Cerebellar nuclear complex (tissue), 1 donor: ENCODE measurements at places on chromosomes 1 and 21.

GRCh38 chr1:12249181-12249580 is 19.4 kb downstream of the VPS13D start:
- DNase-seq: no peak

GRCh38 chr21:45266518-45267389 is 20.9 kb downstream of the POFUT2 start:
- DNase-seq: no peak

GRCh38 chr1:158153746-158154444 is 26.8 kb upstream of the CD1D start:
- DNase-seq: no peak

GRCh38 chr1:244214009-244214967 is 163.2 kb downstream of the ZBTB18 start:
- no peak for DNase-seq

DNA sequence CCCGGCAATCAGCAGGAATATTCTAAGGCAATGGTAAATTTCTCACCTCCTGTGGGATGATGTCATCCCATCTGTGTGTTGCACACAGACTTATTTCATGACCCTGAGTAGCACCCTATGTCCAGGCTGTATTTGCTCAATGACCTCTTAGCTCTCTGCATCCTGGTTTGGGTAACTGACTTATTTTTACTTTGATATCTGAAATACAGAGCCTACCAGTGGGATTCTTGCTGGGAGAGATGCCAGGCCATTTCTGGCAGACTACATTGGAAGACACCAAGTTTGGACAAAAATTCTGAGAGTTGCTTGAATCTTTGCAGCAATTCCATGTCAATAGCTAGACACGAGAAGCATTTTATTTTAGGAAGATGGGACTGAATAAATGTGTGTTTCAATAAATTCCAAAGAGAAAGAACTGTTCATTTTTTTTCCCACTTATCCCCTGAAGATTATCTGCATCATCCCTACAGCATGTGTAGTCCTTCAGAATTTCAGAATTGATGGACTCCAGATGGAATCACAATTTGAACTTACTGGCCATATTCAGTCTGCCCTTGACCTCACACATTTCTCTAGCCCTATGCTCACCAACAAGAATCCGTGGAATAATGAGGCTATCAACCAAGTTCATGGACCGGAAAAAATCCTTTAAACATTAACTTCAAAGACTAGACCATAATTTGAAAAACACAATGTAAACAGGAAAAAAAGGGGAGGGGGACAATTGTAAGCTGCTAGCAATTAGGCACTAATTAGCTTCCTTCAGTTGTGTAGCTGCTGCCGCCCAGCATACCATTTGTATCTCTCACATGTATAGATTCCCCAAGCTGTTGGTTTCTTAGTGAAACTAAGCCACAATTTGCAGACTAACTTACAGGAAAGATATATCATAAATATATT is 226.5 kb downstream of the HMCN1 start:
- no peak for DNase-seq

- DNase-seq: no peak
Measured at GRCh38 chr1:97630948-97631347, 289.9 kb downstream of the DPYD start.

DNA sequence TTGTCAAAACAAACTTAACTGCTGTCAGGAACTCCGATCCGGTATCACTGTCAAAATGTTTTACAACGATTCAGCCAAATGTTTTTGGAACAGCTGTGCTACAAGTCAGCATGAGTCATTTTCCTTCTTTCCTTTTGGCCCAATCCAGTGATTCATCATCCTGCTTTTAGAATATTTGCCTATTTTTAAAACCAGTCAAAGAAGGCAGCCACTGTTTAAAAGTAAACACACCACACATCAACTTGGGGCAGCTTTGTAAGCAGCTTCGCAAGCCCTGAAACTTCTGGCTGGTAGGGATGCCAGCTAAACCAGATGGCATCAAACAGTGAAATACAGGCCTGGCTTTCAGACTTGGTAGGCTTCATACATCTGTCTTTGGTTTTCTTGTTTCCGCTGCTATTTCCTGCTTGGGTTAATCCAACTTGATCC is 14.9 kb downstream of the MAP3K7CL start:
- DNase-seq: no peak

DNA sequence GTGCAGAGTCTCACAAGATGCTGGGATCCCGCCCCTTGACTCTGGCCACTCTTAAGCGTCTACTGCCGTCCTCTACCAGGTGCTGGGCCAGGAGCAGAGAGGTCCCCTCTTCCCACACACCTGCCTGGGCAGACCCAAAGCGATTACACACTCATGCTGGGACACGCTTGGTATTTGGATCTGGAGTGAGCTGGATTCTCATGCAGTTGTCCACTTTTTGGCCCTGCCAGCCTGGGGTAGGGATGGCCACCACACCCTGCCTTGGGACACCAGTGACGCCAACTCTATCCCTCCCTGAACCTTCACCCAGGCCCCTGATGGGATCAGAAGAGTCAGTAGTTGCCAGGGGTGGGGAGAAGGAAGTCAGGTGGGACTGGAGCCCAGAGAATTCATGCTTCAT is 28.6 kb downstream of the ITPKB start:
- DNase-seq: no peak

DNA sequence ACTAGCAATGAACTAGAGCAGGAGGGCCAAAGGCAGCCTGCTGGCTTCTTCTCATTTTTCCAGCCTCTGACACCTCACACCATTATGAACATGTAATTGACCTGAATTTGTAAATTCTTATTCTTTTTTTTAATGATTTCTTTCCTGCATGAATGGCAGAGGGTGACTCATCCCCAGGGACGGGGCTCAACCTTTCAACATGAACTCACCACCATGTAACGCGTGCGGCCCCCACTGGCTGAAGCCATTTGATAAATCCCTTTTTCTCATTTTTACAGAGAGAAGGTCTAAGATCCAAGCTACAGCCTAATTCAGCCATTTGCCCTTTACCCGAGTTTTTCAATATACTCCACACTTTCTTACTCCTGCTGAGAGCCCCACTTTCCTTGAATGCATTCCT is 9.3 kb upstream of the ETS2 start:
- no peak for DNase-seq

GRCh38 chr1:117821774-117822482 is 107.5 kb downstream of the GDAP2 start:
- no peak for DNase-seq

GRCh38 chr1:165144757-165145397 is 211.6 kb downstream of the LMX1A start:
- DNase-seq: no peak

DNA sequence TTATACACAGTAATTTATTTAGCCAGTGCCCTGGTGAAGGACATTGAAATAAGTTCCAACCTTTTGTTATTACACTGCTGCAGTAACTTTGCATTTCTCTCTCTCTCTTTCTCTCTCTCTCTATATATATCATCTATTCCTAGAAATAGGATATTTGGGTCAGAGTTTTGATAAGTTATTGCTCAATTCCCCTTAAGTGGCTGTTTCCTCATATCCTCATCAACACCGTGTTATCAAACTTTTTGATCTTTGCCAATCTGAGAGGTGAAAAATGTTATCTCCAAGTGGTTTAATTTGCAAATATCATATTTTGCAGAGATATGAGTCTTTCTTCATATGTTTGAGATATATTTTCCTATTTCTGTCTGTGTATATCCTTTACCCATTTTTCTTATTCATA is 1.6 kb upstream of the SRSF4 start:
- no peak for DNase-seq

GRCh38 chr1:77467741-77468140 is 185.9 kb downstream of the AK5 start:
- no peak for DNase-seq
